ENCODE measurements at places on chromosomes 6 and 20.

- no peak for DNase-seq
These were observed 35.9 kb upstream of the PRL start for GRCh38 chr6:22332711-22333110.

- DNase-seq = peak; percentile 36
These were observed 65.2 kb downstream of the RIPOR3 start for GRCh38 chr20:50625986-50626677.

DNA sequence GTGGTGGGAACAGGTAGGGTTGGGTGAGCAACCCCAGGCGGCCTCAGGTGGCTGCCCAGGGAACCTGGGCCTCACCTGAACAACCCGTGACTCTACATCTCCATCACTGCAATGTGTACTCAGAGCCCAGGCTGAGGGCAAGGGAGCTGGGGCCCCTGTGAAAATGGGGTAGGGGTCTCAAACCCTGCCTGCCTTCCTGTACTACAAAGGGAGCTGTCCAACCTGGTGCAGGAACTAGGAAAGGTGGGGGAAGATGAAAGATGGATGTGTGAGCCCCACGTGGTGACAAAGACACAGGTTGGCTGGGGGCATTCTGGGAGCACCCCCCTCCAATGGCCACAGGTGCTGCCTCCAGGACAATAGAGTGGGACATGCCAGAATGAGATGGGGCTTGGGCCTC is 62.1 kb upstream of the SLC2A12 start:
- no peak for DNase-seq

GRCh38 chr6:42073287-42073686 is 23.0 kb downstream of the TAF8 start:
- DNase-seq = no peak

DNA sequence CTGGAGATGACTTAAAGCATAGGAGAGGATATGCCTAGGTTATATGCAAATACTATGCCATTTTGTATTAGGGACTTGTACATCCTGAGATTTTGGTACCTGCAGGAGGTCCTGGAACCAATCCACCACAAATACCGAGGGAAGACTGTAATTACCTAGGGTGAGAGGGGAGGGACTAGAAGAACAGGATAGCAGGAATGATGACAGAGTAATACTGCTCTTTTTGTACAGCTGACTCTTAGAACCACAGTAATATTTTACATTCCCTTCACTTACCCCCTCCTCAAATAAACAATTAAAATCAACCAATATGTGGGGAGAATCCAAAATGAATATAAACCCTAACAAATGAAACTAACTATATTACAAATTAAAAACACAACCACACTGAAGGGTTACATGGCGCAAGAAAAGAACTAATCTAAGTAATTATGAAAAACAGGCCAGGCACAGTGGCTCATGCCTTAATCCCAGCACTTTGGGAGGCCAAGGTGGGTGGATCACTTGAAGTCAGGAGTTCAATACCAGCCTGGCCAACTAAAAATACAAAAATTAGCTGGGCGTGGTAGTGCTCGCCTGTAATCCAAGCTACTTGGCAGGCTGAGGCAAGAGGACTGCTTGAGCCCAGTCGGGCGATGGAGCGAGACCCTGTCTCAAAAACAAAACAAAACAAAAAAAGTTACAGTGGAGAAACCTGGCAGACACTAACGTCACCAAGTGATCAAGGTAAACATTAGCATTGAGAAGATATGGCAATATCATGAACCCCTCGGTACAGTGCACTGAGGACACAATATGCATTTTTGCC is 37.1 kb downstream of the MAP1LC3A start:
- no peak for DNase-seq

- no peak for DNase-seq
These were observed 18.5 kb downstream of the CITED2 start for GRCh38 chr6:139355777-139356445.

DNA sequence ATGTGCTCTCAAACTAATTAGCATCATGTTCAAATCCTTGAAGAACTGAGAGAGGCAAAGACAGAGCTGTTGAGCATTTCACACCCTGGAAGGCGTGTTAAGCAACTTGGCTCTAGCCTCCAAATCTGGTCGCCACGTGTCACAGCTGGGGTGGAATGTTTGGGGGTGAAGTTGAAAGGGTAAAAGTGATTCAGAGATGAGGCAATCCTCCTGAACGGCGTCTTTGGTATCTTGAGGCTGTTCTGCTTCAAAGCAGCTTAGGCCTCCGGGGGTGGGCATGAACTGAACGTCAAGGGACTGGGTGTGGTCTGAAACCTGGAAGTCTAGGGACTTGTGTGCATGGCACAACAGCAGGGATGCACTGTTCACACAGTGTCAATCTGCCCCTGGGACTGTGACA is 62.3 kb downstream of the TRAM2 start:
- DNase-seq = no peak

DNA sequence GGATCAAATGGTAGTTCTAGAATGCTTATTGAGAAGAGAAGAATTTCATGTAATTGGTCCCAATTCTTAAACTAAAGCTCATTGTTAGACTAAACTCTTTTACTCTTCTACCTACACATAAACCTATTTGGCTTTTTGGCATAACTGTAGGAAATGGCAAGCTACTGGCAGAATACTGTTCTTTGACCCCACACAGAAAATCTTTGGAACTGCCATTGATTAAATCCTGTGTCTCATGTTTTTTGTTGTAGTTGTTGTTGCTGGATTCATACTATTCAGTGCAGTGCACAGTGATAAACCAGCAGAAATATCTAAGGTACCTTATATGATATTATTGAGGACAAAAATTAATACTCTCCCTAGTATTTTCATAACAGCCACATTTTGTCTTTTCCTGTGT is 242.1 kb upstream of the SGK1 start:
- DNase-seq = no peak

DNA sequence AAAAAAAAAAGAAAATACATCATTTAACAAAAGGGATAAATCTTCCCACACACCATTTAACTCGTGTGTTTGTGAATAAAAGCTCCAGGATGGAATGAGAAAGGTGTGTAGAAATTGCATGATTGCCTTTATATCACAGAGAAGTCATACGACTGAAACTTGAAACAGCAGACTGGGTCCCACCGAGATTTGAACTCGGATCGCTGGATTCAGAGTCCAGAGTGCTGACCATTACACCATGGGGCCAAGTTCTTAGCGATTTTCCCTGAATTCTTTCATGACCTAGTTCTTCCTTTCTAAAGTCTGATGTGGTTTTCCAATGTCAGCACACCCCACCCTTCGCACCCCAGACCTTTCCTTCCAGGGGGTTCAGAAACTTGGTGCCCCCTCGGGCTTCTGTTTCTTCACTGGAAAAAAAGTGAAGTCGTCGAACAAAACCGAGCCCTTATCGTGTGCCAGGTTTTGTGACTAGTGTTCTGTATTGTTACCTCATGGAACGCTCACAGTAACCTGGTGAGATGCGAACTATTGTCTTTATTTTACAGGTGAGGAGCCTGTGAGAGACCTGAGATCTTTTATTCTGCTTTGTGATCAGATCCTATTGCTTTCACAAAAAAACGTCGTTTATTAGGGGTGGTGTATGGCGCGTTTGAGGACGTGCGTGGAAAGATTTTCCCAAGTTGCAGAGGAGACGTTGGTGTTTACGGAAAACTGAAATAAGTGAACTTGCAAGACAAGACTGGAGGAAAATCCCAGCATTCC is 120.8 kb downstream of the OR2B2 start:
- no peak for DNase-seq

- DNase-seq = no peak
These were observed 9.4 kb downstream of the PLAGL1 start for GRCh38 chr6:143998686-143999085.

GRCh38 chr6:111852725-111853124 is 20.5 kb downstream of the FYN start:
- no peak for DNase-seq

GRCh38 chr6:169897601-169898358 is 146.4 kb downstream of the ERMARD start:
- DNase-seq = no peak

- DNase-seq = no peak
These were observed 111.1 kb downstream of the PDSS2 start for GRCh38 chr6:107348224-107348623.

DNA sequence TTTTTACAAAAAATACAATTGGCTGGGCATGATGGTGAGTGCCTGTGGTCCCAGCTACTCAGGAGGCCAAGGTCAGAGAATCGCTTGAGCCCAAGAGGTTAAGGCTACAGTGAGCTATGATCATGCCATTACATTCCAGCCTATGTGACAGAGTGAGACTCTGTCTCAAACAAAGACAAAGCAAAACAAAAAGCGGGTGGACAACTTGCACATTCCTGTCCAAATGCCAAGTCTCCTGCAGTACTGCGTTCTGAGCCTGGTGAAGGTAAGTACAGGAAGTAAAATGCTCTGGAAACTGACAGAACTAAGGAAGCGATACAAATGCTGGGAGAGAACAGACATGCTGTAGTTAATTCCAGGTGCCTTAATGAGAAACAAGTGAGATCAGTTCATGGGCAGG is 20.4 kb upstream of the TMEM242 start:
- DNase-seq = no peak

DNA sequence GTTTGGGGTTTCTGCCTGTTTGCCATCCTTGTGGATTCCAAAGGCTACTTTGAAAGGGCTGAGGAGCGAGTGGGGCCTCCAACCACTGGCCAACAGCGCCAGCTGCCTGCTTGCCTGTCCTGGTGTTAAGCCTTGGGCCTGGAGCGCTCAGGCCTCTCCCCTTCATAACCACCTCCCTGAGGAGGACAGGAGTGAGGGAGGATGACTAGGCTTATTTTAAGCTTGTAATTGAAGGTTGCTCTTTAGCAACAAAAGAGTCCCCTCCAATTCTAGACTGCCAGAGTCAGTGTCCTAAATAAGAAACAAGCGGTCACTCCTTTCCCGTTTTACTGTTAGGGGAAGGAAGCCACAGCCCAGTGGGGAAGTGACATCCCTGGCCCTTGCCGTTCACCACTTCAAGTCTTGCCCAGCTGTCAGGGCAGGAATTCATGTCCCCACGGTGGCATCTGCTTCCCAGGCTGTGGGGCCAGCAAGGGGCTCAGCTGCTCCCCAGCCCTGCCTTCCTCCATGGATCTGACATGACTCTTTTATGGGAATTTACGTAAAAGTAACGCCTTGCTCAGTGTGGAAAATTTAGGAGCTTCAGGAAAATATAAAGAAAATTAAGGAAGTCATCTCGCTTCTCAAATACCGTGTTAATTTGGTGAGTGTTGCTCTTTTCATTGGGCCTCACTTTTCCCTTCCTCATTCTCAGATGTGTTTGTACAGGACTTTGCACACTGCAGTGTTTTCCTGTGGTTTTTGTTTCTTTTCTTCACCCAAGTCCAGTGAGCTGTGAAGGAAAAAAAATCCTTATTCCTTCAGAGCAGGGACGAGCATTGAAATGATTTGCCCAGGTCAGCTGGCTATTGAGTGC is 57.8 kb downstream of the SSR1 start:
- no peak for DNase-seq

GRCh38 chr20:36234771-36235320 is 1.4 kb upstream of the AAR2 start:
- DNase-seq = no peak
